Forelimb muscle (tissue), 1 donor: ENCODE measurements at places on chromosomes 5 and 9.

- DNase-seq: no peak
Observed at GRCh38 chr9:13410566-13411031, 131.1 kb upstream of the MPDZ start.

DNA sequence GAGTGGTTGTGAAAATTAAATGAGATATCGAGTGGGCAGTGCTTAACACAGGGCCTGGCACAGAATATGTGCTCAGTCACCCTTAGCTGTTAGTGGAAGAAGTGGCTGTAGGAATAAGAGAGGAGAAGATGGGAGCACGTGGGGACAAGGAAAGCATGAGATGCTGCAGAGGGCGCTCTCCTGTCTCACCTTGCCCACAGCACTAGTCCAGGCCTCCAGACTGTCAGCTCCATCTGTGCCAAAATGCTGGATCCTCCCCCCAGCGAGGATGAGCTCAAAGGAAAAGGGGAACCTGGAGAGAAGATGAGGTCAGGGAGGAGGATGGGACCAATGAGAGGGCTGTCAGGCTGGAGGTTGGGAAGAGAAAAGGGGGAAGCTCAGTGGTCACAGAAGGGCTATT is 12.5 kb downstream of the ARAP3 start:
- no peak for DNase-seq

DNA sequence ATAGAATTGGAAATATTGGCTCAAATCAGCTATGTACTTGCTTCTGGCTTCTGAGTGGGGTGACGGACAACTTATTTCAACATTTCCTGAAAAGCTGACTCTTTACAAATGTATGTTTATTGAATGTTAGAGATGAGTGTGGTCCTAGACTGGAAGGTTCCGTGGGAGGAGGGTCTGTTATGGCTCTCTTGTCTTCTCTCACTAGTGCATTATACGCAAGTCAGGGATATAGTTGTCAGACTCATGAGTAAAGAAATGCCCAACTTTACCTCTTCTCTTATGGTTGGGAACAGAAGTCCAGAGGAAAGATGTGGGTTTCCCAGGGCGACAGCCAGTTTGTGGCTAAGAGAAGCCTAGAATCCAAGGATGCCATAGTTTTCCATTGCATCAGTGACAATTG is 839.3 kb upstream of the WWC1 start:
- no peak for DNase-seq

- DNase-seq: no peak
Observed at GRCh38 chr5:107661038-107661649, 9.6 kb downstream of the EFNA5 start.

- no peak for DNase-seq
Observed at GRCh38 chr5:150544611-150545219, 36.8 kb downstream of the NDST1 start.

- no peak for DNase-seq
Observed at GRCh38 chr9:78064075-78064474, 32.5 kb upstream of the GNAQ start.

- no peak for DNase-seq
Observed at GRCh38 chr9:87537625-87538024, 40.0 kb downstream of the DAPK1 start.

DNA sequence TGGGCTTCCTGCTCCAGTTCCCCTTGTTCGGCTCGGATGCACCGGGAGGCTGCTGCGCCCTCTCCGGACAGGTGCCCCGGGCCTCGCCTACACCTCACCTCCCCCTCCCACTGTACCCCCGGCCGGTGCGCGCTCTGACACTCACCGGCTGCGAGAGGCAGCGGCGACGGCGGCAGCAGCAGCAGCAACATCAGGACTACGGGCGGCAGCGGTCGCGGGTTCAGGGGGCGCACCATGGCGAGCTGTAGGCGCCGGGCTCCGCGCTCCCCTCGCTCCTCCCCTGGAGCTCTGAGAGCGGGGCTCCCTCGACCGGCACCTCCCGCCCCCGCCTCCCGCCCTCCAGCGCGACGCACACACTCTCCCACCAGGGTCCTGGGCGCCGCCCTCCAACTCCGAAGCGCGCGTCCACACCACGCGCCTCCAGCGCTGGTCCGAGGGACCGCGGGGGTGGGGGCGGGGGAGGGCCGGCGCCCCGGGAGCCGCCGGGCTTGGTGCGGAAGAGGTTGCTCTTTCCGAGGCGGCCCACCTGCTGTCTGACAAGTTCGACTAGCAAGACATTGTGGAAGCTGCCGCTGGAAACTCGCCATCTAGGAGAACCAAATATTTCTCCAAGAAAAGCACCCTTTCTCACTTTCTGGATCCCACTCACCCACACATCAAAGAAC is at the start of gene GFRA3:
GFRA3 (minus strand) TSS at position 433 of the 665 bp plus-strand sequence; CDS start at position 236, 197 bp downstream.
- DNase-seq: no peak

DNA sequence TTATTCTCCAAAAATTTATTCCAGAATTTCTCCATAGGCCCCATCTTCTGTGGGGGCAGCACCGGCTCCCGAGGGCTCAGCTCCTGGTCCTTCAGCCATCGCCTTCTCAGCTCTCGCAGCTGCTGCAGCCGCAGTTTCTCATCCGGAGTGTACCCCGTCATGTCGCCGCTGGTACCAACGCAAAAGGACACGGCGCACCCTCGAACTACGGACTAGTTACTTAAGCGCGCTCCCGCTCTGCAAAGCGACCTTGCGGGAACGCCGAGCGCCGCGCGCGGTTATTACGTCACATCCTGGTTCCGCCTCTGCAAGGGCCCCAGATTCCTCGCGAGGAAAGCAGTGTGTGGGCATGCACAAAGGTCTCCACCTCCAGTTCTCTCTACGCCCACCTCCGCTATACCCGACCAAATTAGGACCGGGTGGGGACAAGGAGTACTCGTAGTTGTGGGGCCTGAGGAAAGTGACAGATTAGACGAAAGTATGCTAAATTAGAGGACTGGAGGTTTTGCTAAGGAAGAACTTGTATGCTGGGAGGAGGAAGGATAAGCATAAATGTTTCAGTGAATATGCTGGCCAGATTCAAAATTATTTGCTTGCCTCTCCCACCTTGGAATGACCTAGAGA is at the start of gene NDUFB6:
NDUFB6 (minus strand) TSS at position 260 of the 624 bp plus-strand sequence; CDS start at position 161, 99 bp downstream.
- peak; percentile 86 for DNase-seq

DNA sequence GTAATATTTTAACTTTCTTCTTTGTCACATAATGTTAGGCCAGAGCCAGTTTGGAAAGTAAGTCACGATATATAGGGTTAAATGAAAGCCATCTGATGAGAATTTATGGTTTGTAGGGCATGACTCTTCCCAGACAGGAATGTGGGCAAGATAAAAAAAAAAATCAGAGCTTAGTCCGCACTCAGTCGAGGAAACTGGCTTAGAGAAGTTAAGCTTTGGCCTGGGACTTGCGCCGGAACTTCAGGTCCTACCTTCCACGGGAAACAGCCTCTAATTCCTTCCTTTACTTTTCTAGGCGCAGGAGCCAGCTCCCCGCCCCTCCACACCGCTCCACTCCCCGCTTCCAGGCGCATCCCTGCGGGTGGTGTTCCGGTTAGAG is 475 bp downstream of the DDX31 start:
- no peak for DNase-seq

- DNase-seq: no peak
Observed at GRCh38 chr5:97094579-97095317, 47.7 kb downstream of the LIX1 start.

DNA sequence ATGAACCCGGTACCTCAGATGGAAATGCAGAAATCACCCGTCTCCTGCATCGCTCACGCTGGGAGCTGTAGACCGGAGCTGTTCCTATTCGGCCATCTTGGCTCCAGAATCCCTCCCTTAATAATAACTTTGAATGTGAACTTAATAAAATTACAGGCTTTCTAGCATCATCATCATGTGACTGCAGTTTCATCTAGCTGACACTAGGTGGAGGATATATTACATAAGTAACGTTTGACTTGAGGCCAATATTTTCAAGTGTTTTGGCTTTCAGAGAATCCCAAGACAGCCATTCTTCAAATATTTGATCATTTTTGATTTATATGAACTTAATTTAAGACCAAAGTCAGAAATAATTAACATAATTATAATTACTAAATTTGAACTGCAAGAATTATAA is 474.9 kb upstream of the CDH10 start:
- no peak for DNase-seq

GRCh38 chr5:170416526-170416925 is 27.4 kb upstream of the KCNMB1 start:
- DNase-seq: no peak

DNA sequence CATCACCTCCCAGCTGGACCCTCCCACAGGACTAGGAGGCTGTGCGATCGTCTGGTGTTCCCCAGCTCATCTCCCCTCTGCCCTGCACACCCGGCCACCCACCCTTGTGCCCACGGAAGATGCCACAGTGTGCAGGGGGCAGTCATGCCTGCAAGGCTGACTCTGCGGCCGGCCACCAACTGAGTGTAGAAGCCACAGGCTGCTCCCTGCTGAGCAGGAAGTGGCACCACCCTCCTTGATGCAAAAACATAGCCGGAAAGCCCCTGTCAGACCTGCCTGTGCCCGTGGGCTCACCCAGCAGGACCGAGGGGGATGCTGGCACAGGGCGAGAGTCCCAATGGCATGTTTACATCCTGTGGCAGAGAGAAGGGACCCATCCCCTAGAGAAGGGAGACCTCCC is 40.3 kb upstream of the SLC12A7 start:
- no peak for DNase-seq

GRCh38 chr9:27428551-27428950 is 95.5 kb upstream of the IFNK start:
- no peak for DNase-seq

DNA sequence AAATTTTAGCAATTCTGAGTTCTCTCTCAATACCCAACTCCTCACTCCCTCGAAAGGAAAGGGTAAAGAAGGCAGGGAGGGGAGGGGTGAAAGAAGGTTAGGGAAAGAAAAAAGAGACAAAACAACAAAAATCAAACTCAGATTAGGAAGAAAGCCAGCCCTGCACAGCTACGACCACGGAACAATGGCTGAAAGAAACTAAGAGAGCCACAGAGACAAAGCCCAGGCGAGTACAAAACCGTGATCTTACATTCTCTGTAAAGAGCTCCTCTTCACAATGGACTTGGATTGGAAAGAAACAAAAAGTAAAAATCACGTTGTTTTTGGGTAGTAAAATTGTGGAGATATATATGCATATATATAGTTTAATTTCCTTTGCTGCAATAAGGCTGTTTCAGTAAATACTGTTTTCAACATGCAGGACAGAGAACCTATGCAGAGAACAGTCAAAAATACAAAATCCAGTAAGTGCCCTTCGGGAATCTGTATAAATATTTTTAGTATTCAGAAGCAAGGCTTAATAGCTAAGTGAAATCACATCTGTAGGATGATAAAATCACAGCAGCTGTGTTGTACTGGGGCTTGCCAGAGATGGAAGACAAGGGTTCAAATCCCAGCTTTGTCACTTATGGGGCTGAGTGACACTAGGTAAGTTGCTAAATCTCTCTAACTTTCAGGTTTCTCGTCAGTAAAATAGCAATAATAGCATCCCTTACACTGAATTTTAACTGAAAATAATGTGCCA is 16.9 kb downstream of the PSMB7 start:
- DNase-seq: no peak

GRCh38 chr9:135660407-135660806 is 2.7 kb upstream of the LCN9 start:
- no peak for DNase-seq

- DNase-seq: no peak
Observed at GRCh38 chr5:143748516-143748915, 63.4 kb upstream of the HMHB1 start.

DNA sequence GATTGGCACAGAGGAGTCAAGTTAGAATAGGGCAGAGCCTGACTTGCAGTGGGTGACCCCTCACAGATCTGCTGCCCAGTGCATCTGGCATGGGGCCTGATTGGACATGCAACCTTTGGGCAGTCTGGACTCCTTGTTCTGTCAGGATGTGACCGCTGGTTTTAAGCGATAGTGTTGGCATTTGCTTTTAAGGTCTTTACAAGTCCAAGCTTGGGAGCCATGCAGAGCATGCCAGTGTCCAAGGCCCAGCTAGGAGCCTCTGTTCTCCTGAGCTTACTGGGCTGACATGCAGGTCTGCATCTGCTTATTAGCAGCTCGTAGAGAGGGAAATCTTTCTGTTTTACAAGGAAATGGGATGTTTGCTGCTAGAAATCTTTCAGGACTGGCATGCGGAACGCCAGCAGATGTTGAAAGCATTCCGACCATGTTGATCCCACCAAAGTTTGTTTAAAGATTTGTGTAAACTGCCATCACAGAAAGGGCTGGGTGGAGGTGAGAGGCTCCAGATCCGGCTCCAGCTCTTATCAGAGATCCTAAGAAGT is 27.5 kb downstream of the GADD45G start:
- DNase-seq: no peak

DNA sequence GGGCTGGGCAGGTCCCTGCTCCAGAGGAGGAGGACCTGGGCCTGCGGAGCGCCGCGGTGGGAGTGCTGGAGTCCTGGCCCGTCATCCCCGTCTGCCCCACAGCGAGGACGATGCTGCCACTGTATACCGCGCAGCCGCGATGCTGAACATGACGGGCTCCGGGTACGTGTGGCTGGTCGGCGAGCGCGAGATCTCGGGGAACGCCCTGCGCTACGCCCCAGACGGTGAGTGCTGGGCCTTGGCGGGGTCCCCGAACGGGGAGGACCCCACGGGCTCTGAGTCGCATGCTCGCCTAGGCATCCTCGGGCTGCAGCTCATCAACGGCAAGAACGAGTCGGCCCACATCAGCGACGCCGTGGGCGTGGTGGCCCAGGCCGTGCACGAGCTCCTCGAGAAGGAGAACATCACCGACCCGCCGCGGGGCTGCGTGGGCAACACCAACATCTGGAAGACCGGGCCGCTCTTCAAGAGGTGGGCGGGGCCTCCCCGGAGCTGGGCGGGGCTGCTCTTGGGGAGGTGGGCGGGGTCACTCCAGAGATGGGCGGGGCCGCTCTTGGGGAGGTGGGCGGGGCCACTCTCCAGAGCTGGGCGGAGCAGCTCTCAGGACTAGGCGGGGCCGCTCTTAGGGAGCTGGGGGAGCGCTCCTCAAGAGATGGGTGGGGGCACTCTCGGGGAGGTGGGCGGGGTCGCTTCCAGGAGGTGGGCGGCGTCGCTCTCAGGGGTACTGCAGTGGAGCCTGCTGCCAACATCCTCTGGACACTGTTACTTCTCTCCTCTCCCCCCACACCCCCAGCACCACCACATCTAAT is 13.1 kb downstream of the LRRC26 start:
- no peak for DNase-seq

DNA sequence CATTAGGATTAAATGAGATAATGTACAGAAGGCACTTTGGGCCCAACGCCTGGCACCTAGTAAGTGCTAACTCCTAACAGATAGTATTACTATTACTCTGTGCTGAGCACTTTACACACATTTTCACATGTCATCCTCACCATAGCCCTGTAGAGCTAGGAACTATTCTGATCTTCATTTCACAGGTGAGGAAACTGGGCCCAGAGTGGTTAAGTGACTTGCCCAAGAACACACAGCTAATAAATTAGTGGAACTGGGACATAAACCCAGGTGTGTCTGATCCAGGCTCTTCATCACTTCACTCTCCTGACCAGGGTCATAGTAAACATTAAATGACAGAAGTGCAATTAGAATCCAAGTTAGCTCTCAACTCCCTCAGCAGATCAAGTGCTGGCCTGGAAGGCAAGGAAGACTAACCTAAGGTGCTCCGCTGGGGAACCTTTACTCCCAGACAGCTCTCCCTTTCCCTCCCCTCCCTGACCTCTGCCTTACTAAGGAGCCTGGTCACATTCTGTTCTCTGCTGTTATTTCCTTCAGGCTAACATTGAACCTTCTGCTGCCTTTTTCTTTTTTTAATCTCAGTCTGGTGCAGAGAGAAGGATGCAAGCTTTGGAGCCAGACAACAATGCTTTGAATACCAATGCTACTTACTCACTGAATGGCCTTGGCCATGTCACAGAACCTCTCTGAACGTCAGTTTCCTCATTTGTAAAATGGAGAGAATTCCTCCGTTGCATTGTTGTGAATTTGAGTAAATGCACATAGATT is 4.1 kb upstream of the ADRA1B start:
- no peak for DNase-seq

GRCh38 chr5:58545912-58546311 is 37.0 kb upstream of the RAB3C start:
- no peak for DNase-seq
